ENCODE measurements at places on chromosomes 12 and 14. TPM values are rescaled to one million over a fixed set of nuclear protein-coding genes. Genes with fewer than 3 reads are reported as not detected.

ITGB7 gene
- 12.9 TPM for total RNA-seq

CCDC38 gene
- total RNA-seq, result 0.14 TPM

PRH2 gene
- total RNA-seq, result not detected

PLD4 gene
- not detected for total RNA-seq

ANKRD33 gene
- not detected for total RNA-seq

SLC5A8 gene
- total RNA-seq, result not detected

DBX2 gene
- not detected for total RNA-seq

PLXNC1 gene
- total RNA-seq, result 23.7 TPM

AQP6 gene
- 0.39 TPM for total RNA-seq

DNA sequence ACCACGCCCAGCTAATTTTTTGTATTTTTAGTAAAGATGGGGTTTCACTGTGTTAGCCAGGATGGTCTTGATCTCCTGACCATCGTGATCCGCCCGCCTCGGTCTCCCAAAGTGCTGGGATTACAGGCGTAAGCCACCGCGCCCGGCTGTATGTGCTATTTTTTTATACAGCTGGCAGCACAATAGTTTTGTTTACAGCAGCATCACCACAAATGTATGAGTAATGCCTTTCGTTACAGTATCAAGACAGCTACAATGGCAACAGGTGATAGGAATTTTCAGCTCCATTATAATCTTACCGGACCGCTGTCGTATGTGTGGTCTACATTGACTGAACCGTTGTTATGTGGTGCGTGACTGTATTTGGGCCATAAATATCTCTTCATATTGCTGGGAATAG is 11.6 kb upstream of the MDM2 start:
- H3K27ac ChIP-seq, result no peak overlapping the region
- no peaks in the 10 kb centered on the region for H3K4me1 ChIP-seq
- H3K27me3 ChIP-seq, result no peaks in the 10 kb centered on the region
- no peak for DNase-seq
- H3K36me3 ChIP-seq, result no peaks in the 10 kb centered on the region
- no peak overlapping the region for H3K4me3 ChIP-seq

DNA sequence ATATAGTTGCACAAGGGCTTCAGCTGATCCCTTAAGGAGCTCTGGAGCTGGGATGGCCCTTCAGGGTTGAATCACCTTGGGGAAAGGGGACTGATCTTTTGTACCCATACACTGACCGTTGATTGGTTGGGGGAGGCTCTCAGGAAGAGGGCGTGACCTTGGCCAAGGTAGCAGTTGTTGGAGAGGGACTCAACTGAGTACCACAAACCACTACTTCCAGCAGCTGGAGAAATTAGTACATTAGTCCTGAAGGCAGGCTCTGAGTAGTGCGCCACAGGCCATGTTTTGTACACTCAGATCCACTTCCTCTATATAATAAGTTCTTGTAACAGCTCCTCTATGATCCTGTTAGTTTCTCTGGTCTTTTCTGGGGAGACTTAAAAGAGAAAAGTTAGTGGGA is 317.6 kb downstream of the CCDC91 start:
- H3K36me3 ChIP-seq, result no peaks in the 10 kb centered on the region
- H3K4me3 ChIP-seq, result no peak overlapping the region
- H3K27ac ChIP-seq, result no peak overlapping the region

DNA sequence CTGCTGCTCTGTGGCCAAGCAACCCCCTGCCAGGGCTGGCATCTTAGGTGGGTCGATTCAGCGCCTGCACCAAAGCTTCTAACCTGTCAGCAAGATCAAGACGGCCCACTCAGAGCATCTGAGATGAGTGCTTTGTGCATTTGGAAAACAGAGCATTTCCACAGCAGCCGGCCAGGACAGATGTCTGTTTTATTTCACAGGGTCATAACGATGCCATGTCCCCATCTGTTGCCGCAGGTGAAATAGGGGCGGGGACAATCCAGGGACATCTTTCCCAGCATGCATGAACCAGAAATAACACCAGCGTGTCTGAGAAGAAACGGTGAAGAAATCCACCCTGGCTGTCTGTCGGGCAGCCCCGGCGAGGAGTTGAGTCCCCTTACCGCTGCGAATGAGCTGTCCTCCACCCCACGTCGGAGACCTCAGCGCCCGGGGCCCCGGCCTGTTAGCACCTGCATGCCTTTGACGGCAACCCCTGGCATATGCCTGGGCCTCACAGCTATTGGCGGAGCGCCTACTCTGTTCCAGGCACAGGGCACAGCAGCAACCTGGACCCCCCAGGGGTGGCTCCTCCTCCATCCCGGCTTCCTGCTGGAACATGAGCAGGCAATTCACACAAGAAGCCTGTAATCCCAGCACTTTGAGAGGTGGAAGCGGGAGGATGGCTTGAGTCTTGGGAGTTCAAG is 30.6 kb upstream of the ULK1 start:
- no peak overlapping the region for H3K27ac ChIP-seq
- no peaks in the 10 kb centered on the region for H3K4me1 ChIP-seq
- H3K27me3 ChIP-seq, result no peaks in the 10 kb centered on the region
- H3K36me3 ChIP-seq, result no peaks in the 10 kb centered on the region
- H3K4me3 ChIP-seq, result no peak overlapping the region

DNA sequence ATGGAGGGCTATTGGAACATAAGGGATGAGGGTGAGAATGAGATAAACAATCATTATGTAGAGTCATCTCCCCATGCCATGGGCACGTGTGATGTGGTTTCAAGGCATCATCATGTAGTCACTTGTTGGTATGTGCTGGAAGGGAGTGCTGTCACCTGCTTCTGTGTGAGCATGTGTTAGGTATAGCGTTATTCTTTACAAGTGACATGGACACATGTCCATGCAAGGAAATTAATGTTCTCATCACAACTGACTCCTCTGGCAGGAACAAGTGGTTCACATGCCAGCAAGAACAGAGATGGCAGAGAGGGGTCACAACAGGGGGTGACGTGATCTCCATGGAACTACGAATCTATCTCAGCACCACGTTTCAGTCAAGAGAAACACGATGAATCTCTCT is 815.8 kb downstream of the BCL11B start:
- no peak overlapping the region for H3K27ac ChIP-seq
- no peak for DNase-seq
- no peaks in the 10 kb centered on the region for H3K27me3 ChIP-seq
- H3K36me3 ChIP-seq, result no peaks in the 10 kb centered on the region
- no peaks in the 10 kb centered on the region for H3K4me1 ChIP-seq
- no peak overlapping the region for H3K4me3 ChIP-seq

GRCh38 chr12:14846042-14846587 is 2.8 kb upstream of the ART4 start:
- H3K4me3 ChIP-seq, result no peak overlapping the region
- H3K4me1 ChIP-seq, result peaks cover 30% of the 10 kb centered on the region
- no peaks in the 10 kb centered on the region for H3K27me3 ChIP-seq
- no peak for DNase-seq
- H3K27ac ChIP-seq, result peak overlapping the region; percentile 13

DNA sequence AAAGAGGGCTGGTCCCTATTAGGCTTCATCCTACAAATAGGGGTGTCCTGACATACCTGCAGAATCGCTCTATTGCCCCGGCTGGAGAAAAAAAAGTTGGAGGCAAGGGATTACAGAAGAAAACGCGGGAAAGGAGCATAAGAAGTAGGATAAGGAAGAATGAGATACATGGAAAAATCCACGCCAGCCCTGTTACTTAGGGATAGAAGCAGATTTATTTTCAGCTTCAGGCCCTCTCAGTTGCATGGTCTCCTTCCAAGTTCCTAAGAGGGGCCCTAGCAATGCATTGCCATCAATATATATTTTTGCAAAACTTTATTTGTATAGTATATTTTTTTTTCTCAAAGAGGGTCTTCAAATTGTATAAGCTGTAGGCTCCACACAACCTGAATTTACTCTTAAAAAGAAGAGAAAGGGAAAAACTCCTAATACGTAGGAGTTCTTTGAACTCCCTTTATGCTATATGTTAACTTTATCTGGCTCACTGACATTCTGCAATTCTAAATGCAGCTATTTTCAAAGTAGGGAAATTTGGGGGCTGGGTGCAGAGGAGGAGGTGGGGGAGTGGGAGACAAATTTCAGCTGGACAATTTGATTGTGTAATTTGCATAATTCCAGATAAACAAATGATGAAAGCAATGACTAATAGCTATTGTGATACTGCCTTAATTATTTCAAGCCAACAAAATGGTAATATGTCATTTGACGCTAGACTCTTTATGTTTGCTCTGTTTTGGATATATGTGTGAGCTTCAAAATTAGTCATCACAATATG is 137.7 kb upstream of the TRHDE start:
- no peak overlapping the region for H3K4me3 ChIP-seq
- H3K27me3 ChIP-seq, result no peaks in the 10 kb centered on the region
- H3K4me1 ChIP-seq, result no peaks in the 10 kb centered on the region
- no peaks in the 10 kb centered on the region for H3K36me3 ChIP-seq

- peak overlapping the region; percentile 48 for H3K4me3 ChIP-seq
- no peak for DNase-seq
- H3K27me3 ChIP-seq, result no peaks in the 10 kb centered on the region
- H3K36me3 ChIP-seq, result no peaks in the 10 kb centered on the region
Observed at GRCh38 chr12:93168751-93169150, 209.0 kb upstream of the NUDT4 start.

DNA sequence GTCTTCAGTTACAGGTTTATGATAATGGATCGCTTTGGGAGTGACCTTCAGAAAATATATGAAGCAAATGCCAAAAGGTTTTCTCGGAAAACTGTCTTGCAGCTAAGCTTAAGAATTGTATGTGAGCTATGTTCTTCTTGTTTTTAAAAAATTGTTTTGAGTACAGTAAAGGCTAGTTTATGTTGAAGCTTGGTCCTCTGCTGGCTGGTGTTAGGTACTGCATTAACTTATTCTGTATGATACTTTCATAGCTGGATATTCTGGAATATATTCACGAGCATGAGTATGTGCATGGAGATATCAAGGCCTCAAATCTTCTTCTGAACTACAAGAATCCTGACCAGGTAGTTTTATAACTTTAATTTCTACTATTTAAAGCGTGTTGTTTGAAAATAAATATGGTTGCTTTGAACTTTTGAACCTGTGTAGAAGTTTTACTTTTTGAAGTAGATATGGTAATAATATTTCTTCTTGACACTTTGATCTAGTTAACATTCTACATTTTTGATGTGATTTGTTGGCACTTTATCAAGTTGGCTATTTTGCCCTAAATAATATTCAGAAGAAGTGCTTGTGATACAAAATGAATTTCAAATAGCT is 55.7 kb downstream of the VRK1 start:
- no peak overlapping the region for H3K4me3 ChIP-seq
- H3K27me3 ChIP-seq, result no peaks in the 10 kb centered on the region
- H3K4me1 ChIP-seq, result no peaks in the 10 kb centered on the region
- no peak for DNase-seq
- no peaks in the 10 kb centered on the region for H3K36me3 ChIP-seq
- H3K27ac ChIP-seq, result no peak overlapping the region

DNA sequence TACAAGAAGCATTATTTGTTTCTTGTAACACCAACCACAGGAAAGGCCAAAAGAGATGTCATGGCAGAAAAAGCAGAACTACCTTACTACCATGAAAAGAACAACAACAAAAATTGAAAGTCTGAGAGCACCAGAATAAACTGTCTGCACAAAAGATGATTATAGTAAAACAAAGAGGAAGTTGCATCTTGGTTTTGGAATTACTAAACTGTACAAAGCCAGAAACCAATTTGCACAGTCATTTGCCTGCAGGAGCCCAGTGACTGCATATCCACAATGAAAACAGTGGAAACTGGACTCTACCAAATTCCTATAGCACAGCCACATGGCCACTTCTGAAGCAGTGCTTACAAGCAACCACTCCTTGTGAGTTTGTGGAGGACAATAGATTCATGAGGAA is 276.2 kb downstream of the SSPN start:
- no peaks in the 10 kb centered on the region for H3K27me3 ChIP-seq
- peak overlapping the region; percentile 61 for H3K27ac ChIP-seq
- H3K4me3 ChIP-seq, result no peak overlapping the region
- no peaks in the 10 kb centered on the region for H3K4me1 ChIP-seq
- H3K36me3 ChIP-seq, result peaks cover 4% of the 10 kb centered on the region

DNA sequence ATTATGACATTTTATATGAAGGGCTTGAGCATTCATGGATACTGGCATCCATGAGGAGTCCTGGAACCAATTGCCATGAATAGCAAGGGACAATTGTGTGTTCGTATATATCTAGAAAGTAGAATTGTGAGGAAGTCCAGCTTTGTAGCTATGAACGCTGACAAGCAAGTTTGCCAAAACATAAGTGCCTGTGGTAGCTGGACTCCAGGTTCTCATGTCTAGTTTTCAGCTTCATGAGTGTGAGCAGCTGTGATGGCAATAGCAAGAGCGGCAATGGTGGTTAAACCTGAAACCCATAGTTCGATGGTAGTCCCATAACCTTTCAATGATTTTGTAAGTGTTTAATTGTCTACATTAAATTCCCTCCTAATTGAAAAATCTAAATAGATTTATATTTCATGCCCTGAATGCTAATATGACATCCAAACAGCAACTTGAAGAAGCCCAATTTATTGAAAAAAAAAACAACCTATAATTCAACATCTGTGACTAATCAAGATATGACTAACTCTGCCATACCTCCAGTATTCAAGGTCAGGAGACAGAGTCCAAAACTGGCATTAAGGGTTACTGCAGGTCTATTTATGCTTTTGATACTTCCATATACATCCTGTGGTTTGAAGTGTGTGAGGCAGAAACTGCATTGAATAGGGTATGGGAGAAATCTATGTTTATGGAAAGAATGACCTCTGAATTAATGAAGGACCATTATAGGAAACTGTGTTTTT is 50.3 kb upstream of the PCED1B start:
- no peak overlapping the region for H3K27ac ChIP-seq
- peaks cover 9% of the 10 kb centered on the region for H3K4me1 ChIP-seq

DNA sequence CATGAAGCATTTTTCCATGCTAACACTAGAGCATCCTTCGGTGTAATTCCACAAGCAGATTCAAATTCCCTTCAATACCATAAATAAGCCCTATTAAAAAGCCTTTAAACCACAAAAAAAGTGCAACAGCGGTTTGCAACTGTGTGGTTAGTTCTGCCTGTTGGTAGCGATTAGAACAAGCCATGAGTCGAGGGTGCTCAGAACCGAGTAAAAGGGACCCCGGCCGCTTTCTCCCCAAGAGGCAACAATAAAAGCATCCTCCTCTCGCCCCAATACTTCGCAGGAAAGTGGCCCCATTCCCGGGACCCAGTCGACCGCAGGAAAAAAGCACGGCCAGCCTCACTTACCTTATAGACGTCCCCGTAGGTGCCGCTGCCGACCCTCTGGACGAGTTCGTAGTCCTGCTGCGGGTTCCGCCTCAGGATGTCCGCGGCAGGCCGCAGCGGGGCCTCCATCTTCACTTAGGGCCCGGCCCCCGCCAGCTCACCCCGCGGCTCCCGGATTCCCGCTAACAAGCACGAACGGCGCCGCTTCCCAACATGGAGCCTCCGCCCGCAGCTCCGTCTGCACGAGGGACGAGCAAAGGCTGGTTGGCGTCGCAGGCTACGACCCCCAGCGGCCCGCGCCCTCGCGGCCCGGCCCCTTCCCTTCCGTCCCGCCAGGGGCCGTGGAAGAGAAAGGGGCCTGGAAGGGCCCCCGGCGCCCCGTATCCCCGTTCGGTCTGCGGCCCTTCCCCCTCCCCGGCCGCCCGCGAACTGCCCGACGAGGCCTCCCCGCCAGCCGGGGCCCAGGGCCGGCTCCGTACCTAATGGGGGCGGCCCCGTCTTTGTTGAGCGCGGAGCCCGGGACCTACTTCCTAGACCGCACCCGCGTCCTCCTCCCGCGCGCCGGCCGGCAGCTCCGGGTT is 521 bp downstream of the MAP4K5 start:
- peaks cover 42% of the 10 kb centered on the region for H3K4me1 ChIP-seq
- H3K27me3 ChIP-seq, result no peaks in the 10 kb centered on the region
- H3K4me3 ChIP-seq, result peak overlapping the region; percentile 78
- DNase-seq, result peak; percentile 56
- H3K36me3 ChIP-seq, result no peaks in the 10 kb centered on the region
- peak overlapping the region; percentile 92 for H3K27ac ChIP-seq

Data from upper lobe of left lung (tissue), 6 donors.